Stimulated activated CD4-positive, alpha-beta T cell treated with anti-CD3 and anti-CD28 coated beads, Interleukin-1b, Interleukin-23, amount 100 ng/mL, for 48 hours (primary cell): ENCODE measurements at places on chromosomes 7 and 10.

- DNase-seq: no peak
Observed at GRCh38 chr7:89908736-89909135, 245.5 kb upstream of the STEAP1 start.

- DNase-seq: no peak
Observed at GRCh38 chr10:45256246-45256645, 59.2 kb downstream of the OR13A1 start.

- no peak for DNase-seq
Observed at GRCh38 chr7:129469930-129470329, 32.4 kb upstream of the SMKR1 start.

DNA sequence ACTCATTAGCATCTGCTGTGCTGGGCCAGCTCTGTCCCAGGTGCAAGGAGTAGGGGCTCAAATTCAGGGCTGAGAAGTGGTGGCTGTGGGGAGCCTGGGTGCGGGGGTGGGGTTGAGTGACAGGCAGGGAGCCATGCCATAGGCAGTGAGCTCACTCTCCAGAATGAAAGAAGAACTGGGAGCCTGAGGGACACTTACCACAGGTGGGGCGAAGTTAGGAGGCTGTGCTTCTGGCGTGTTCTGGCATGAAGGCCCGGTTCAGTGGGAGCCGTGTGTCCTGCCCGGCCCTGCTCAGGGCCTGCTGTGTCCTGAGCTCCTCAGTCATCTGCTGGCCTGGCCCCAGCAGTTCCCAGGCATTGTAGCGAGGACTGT is 62.5 kb downstream of the MKI67 start:
- peak; percentile 55 for DNase-seq

- no peak for DNase-seq
Observed at GRCh38 chr10:84938117-84938905, 609.9 kb downstream of the CCSER2 start.

GRCh38 chr7:102306916-102307677 is 20.4 kb downstream of the SH2B2 start:
- DNase-seq: peak; percentile 45

DNA sequence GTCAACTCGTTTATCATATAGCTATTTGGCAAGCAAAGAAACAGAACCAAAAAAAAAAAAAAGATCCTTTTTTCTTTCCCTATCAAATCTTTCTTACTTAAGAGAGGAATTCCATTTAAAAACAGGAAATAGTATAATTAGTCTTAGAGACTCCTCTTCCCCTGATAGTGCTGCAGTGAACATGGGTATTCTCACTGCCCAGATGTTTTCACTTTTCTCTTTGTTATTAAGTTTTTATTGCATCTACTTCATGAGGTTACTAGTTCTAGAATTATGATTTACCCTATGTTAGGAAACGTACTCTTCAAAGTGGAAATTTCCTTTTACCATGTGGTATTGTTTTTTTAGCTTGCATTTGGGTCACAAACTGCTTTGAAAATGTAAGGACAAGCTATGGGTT is 8.5 kb downstream of the CASP2 start:
- DNase-seq: no peak

GRCh38 chr7:95886501-95887090 is 114.2 kb downstream of the DYNC1I1 start:
- DNase-seq: no peak

- no peak for DNase-seq
Observed at GRCh38 chr7:29884399-29885272, 78.3 kb downstream of the WIPF3 start.
